ENCODE measurements at places on chromosomes 5 and 9.

DNA sequence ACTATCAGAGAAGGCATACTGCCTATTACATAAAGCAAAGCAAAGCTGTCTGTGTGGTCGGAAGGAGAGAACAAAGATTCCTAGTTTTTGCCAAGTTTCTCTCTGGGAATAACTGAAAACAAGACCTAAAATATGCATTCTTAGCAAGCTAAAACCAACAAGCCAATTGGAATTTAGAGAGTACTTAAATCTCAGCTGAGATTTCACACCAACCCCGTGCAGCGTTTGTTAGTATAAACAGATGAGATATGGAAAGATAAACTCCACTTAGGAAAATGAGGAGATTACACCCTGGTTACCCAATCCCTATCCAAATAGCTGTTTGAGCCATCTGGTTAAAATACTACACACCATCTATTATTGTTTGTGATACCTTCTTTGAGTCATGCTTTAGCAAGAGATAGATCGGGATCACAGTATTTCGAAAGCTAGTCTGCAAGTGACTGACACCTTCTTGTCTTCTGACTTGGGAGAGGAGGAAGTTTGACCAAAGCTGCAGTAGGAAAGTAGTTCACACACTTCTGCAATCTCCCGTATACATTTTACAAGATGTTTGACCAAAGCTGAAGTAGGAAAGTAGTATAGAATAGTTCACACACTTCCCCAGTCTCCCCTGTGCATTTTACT is 18.2 kb downstream of the FAF2 start:
- DNase-seq = no peak

DNA sequence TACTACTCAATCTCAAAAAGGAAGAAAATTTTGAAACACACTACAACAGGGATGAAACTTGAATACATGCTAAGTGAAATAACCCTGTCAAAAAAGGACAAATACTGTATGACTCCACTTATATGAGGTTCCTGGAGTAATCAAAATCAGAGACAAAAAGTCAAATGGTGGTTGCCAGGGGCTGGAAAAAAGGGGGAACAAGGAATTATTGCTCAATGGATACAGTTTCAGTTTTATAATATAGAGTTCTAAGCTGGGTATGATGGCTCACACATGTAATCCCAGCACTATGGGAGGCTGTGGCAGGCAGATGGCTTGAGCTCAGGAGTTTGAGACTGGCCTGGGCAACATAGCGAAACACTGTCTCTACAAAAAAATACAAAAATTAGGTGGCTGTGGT is 29.0 kb downstream of the ETF1 start:
- no peak for DNase-seq

GRCh38 chr9:76817489-76817888 is 53.3 kb downstream of the PCA3 start:
- DNase-seq = no peak

GRCh38 chr9:114110180-114110579 is 11.1 kb upstream of the KIF12 start:
- no peak for DNase-seq

DNA sequence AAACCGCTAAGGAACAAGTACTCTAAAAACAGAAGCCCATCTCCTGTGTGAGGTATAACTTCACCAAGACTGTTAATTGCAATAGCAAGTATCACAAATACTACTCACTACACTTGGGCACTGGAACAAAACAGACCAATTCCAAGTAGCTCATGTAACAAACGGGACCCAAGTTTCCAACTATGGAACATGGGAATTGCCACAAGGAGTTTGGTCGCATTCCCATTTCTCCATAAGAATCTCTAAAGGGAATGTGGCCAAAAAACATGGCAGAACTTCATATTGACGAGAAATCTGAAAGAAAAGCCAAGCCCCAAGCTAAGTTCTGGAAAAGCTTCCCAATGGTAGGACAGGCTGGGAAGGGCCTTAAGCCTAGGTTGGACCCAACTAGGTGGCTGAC is 162.5 kb downstream of the MAPKAP1 start:
- DNase-seq = no peak

- no peak for DNase-seq
Measured at GRCh38 chr5:143659599-143660238, 152.2 kb upstream of the HMHB1 start.

DNA sequence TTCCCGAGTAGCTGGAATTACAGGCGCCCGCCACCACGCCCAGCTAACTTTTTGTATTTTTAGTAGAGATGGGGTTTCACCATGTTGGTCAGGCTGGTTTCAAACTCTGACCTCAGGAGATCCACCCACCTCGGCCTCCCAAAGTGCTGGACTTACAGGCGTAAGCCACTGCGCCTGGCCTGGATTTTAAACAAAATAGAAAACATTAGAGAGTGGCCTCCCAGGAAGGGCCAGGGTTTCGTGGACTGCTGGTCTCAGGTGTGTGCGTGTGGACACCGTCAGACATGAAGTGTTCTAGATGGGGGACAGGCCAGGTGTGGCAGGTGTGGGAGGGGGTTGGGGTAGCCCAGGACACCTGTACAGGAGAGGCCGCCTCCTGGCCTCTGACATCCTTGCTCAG is 7.0 kb upstream of the GBGT1 start:
- no peak for DNase-seq

DNA sequence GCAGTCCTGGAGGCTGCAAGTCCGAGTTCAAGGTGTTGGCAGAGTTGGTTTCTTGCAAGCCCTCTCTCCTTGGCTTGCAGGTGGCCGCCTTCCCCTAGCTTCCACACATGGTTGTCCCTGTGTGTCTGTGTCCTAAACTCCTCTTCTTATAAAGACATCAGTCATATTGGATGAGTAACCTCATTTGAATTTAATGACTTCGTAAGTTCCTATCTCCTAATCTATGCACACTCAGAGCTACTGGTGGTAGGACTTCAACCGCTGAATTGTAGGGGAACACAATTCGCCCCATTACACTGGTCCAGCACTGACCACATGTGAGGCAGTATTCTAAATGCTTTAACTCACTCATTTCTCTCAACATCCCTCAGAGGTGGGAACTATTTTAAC is 25.9 kb upstream of the ADAMTS2 start:
- no peak for DNase-seq

DNA sequence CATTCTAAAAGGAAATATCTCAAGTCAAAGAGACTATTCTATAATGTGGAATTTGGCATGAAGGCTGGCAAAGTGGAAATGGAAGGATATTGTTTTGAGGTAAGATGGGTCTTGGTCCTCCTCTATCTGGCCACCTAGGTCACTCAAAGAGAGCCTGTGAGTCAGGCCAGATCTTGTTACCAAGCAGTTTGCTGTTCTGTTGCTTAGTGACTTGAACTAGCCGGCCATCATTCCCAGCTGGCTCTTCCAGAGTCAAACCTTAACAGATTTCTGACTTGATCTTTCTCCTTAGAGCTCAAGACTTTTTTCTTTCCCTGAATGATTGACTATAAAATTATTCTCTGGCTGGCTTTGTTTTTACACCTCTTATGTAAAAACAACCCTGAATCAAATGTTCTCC is 136.1 kb downstream of the PDE4D start:
- no peak for DNase-seq

DNA sequence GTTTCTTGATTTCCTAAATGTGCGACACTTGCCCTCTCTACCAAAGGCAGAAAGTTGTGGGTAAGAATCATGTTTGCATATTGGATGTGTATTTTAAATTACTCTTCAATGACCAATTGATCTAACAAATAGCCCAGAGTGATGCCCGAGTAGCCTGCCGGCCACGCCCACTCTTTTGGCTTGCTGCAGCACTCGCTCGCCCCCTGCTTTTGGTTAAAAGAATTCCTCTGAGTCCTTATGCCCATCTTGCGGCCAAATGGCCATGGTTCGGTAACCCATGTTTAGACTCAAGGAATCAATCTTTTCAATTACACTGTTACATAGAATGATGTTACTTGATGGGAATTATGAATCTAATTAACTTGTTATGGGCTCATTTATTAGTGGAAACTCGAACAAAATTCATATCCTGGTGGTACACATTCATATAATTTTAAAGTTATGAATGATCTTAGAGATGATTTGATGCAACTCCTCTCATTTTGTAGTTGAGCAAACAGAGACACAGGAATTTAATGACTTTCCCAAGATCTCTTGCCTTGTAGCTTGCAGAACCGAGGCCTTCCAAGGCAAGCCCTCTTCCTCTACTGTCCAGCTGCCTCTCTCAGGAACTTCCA is 36.5 kb downstream of the PPIC start:
- DNase-seq = peak; percentile 7

- DNase-seq = no peak
Measured at GRCh38 chr9:72465593-72465984, 55.8 kb upstream of the TMC1 start.

DNA sequence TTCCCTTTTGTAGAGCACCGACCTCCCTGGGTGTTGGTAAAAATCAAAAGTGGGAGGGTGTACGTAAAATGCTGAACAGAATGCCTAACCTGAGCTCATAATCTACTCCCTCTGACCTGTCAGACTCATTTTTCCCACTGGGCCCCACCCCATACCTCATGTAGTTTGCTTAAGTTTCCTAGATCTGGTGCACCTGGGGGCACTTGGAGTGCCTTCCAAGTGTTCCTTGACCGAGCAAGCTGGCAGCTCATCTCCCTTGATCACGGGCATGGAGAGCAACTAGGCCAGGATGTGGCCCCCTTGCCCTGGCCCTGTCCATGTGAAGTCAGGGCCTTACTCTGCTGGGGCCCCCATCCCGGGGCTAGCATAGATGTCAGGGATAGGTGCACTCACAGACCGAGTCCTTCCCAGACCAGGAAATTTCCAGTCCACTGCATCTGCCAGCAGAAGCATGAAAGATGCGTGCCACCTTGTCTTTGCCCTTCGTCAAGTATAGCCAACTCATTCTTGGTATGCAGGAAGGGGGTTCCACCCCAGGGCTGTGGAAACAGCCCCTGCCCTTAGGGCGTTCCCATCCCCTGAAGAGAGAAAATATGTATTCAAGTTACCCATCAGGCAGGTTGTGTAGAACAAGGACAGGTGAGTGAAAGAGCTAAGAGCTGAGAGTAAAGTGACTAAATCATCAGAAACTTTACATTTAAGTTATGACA is 41.9 kb downstream of the SLC22A5 start:
- no peak for DNase-seq

GRCh38 chr9:120331913-120332312 is 248.1 kb downstream of the CDK5RAP2 start:
- no peak for DNase-seq

- DNase-seq = peak; percentile 72
Measured at GRCh38 chr5:173719731-173720082, 103.3 kb upstream of the BOD1 start.

DNA sequence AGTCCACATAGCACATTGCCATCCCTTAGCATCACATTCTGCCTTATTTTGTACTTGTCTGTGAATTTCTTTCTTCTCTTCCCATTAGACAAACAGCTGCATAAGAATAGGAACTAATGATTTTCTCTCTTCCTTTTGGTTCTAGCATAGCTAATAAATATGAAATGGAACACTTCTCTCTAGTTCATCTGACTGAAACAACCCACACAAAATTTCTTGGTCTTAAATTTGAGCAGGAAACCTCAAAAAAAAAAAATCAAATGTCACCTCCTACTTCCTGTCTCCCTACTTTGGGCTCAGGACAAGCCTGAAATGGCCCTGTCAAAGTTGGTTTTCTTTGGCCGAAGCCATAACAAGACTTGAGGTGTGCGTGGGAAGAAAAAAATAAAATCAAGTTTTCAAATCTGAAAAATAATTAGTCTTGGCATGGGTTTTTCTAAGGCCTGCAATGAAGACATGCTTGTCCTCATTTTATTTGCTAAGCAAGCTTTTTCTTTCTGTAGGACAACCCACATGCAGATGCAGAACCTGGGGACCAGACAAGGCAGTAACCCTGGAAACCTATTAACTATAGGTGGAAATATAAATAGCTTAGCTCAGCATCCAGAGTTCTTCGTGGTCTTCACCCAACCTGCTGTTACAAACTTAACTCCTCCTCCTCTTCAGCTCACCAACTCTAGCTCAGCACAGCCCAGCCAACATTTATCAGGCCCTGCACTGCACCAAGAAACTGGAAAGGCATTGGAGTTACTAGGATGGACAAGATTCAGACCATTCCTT is 523.5 kb upstream of the KLF4 start:
- no peak for DNase-seq

DNA sequence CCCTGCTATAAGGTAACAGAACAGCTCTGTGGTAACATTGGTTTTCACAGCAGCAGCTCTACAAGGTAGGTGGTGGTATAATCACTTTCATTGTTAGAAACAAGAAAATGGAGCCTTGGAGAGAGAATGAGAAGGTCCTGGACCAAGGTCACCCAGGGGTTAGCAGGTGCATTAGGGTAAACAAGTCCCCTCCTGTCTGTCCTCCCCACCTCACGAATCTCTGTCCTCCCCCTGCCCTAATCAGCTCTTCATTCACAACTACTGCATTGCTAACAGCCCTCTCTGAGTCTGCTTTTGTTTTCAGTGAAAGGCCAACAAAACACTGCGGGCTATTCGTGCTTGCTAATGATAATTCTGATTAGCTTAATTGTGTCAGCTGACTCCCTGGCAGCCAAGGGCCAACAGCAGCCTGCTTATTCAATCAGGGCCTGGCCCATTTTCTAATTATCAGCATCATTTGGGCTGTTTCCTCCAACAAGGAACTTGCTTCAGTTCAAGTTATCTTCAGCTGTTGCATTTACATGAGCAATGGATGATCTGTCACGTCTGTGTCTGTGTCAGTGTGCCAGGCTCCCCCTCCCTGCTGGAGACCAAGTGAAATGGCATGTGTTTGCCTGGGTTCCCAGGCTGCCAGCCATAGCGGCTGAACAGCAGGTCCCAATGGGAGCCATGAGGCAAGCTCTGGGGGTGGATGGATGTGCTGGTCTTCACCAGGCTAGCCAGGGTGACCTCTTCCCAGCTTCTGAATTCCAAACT is 56.7 kb upstream of the EQTN start:
- DNase-seq = no peak

DNA sequence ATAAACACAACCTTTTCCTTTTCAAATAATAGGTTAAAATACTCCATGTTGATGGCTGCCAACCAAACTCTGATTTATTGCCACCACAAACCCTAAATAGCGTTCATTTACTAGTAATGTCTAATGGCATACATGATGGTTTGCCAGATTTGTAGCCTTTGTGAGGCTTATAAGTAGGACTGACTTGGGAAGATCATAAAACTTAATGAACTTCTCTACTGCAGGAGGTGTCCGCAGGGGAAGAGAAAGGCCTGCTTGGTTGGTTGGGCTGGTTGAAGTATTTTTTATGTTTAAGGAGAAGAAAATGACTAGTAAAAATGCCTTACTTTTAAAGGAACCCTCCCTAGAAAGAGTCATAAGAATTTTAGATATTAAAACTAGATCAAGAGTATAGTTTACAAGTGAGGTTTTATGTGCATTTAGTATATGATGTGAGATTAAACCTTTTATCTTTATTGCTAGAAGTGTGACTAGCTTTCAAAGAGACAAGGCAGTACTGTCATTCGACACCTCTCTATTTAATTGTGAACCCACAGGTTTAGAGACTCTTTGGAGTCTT is 5.0 kb downstream of the PBX3 start:
- DNase-seq = no peak

Data from C1 segment of cervical spinal cord (tissue), 14 donors.